GM10248 (cell line): ENCODE measurements at places on chromosomes 1 and 21.

- no peak for DNase-seq
Measured at GRCh38 chr1:18484721-18485120, 4.0 kb downstream of the KLHDC7A start.

DNA sequence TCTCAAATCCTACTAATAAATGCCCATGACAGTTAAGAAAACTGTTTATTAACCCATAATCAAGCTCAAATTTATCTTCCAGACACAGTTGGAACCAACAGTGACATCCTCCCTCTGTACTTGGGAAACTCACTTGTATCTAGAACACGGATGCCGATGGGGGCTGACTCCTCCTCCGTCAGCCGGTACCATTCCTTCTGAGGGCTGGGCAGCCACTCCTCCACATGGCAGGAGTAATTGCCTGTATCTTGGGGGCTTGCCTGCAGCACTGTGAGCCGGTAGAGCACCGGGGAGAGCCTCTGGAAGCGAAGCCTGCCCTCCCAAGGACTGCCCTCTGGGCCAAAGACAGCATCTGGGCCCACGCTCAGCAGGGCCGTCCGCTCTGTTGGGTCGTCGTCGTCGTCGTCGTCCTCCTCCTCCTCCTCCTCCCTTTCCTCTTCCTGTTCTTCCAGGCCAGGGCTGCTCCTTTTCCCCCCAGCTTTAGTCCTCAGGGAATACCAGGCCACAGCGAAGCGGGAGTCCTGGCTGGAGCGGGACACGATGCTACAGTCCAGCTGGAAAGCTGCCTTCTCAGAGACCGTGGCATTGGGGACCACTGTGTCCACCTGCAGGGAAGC is 8.5 kb upstream of the CD58 start:
- no peak for DNase-seq

GRCh38 chr1:116827607-116828105 is 73.4 kb downstream of the CD2 start:
- DNase-seq: no peak

DNA sequence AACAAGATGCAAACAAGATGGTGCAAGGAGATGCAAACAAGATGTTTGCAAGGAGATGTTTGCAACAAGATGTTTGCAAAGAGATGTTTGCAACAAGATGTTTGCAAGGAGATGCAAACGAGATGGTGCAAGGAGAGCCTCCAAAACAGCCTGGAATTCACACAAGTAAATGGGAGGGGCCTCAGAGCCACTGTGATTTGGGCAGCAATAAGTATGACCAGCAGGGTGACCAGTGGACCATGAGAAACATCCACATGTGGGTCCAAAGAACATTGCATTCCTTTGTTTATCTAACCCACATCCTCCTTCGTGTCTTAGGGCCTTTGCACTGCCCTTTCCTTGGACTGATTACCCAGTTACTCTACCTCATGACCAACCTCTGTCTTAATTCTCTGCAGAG is 162.9 kb downstream of the PLPP3 start:
- DNase-seq: no peak

GRCh38 chr21:33909756-33910155 is 5.8 kb downstream of the ATP5PO start:
- DNase-seq: no peak

DNA sequence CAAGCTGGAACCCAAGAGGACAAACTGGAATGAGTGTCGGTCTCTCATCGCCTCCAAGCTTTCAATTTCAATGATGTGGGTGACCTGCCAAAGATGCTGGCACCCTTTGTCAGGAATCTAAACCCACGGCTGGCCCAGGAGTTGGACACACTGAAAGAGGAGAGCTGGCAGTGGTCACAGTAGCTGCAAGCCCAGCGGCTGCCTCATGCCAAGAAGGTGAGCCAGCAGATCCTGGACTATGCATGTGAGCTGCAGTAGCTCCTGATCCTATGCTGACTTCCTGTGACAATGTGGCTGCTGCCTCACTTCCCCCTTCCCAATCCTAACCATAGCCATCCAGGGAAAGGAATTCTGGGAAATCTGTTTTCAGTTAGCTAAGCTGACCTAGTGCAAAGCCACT is 117.0 kb upstream of the VAV3 start:
- DNase-seq: no peak
